ENCODE measurements at places on chromosomes 2 and 18. TPM values are rescaled to one million over a fixed set of nuclear protein-coding genes. Genes with fewer than 3 reads are reported as not detected.
A peak's percentile ranks its signal among the peaks of the same experiment; 100 is the strongest.

DNA sequence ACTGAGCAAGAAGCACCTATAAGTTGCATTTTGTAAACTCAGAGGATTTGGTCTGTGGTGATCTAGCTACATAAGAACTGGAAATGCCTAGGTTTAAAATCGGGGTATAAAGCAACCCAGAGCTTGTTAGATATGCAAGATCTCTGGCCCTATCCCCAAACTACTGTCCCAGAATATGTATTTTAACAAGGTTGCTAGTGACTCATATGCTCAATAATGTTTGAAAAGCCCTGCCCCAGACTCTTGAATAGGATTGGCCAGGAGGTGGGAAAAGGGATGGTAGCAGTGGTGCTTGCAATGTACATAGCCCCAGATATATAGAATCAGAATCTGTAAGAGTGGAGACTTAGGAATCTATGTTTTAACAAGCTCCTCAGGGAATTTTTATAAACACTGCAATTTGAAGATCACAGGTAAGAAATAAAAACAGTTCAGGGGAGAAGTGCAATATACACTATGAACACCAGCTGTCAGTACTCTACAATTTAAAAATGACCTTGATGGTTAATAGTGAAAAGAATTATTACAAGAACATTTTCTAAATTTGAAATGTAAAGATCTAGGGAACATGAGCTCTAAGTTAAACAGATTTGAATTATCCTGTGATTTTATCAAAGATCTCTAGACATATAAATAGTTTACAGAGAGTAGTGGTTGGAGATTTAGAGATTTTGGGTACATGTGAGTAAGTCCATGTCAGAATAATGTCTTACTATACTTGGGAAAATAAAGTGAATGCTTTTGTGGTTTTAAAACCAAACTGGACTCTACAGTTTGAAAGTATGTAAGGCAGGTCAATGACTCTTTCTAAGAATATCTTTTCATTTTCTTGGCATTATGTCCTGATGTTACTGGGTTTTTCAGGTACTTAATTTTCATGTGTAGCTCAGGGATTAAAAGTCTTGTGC, 7.7 kb upstream of the MMADHC start:
- H3K4me3 ChIP-seq = no peak overlapping the region
- no peak overlapping the region for H3K27ac ChIP-seq
- H3K4me1 ChIP-seq = 0 out of 2 replicates have a peak, but pooled peaks cover 7% of the 10 kb centered on the region
- DNase-seq = no peak
- H3K27me3 ChIP-seq = no peaks in the 10 kb centered on the region
- no peaks in the 10 kb centered on the region for H3K36me3 ChIP-seq

- H3K27me3 ChIP-seq = 0 out of 2 replicates have a peak, but pooled peaks cover 4% of the 10 kb centered on the region
- H3K4me3 ChIP-seq = no peak overlapping the region
- no peak overlapping the region for H3K27ac ChIP-seq
- H3K36me3 ChIP-seq = no peaks in the 10 kb centered on the region
- DNase-seq = no peak
Measured at GRCh38 chr18:78293540-78293939, 686.1 kb upstream of the SALL3 start.

DNA sequence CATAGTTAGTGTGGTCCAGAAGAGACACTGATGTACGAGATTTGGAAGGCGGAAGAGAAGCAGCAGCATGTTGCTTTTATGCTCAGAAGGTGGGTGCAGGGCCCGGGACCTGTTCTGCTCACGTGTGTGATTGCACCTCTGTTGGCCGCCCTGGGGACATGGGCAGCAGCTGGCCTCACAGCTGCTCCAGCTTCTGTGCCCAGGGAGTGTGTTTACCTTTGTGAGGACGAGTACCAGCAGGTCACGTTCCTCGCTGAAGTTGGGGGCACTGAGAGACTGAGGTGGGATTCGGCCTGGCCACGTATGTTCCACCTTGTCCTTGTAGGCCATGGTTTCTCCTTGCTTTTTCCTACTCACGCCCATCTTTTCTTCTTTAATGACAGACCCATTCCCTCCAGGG, 86.3 kb downstream of the PMAIP1 start:
- no peak for DNase-seq

DNA sequence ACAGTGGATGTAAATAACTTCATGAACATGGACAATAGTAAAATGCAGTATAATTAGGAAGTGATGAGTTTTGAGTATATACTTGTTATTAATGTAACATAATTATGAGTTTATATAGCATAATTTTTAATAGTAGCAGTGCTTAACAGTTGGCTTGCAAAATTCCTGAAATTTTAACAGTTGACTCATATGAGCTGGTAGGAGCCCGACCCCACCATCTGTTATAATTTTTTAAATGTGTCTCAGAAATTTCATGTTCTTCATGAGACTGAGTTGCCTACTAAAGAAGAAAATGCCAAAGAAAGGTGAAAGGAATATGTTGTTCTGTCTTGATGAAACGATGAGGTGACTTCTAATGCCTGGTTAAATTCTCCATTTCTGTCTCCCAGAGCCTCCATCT, 62.6 kb downstream of the ITGB1BP1 start:
- H3K27me3 ChIP-seq = no peaks in the 10 kb centered on the region
- no peaks in the 10 kb centered on the region for H3K4me1 ChIP-seq
- no peak overlapping the region for H3K4me3 ChIP-seq
- no peak for DNase-seq

DNA sequence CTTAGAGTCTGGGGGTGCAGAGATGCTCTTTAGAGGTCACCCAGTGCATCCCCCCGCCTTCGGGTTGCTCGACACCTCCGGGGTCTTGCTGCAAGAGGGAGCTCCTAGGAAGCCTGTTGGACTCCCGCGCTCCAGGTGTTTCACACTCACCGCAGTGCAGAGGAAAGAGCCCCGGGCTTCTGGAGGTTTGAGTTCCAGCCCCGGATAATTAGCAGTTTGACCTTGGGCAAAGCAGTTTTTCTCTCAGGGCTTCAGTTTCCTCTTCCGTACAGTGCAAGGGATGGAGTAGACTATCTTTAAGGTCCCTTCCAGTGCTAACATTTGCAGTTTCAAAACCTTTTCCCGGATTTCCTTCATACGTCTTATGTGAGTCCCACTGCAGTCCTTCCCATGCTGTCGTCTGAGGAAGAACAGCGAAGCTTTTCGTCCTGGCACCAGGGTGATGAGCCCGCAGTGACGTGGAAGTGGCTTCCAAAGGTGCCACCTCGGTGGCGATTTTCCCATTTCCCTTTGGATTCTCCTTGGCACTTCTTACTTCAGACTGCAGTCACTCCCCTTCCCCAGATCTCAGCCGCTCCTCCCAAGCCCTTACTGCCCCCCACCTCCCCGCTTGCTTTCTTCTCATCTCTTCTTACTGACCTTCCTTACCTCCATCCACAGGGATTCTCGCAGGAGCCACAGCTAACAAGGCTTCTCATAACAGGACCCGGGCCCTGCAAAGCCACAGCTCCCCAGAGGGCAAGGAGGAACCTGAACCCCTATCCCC, 585 bp downstream of the PNKD start:
- no peak for DNase-seq
- no peaks in the 10 kb centered on the region for H3K27me3 ChIP-seq
- peaks cover 12% of the 10 kb centered on the region for H3K36me3 ChIP-seq

- no peaks in the 10 kb centered on the region for H3K4me1 ChIP-seq
- no peak overlapping the region for H3K27ac ChIP-seq
- no peaks in the 10 kb centered on the region for H3K27me3 ChIP-seq
- no peak overlapping the region for H3K4me3 ChIP-seq
Measured at GRCh38 chr18:80147037-80147417, 38.0 kb downstream of the ADNP2 start.

DNA sequence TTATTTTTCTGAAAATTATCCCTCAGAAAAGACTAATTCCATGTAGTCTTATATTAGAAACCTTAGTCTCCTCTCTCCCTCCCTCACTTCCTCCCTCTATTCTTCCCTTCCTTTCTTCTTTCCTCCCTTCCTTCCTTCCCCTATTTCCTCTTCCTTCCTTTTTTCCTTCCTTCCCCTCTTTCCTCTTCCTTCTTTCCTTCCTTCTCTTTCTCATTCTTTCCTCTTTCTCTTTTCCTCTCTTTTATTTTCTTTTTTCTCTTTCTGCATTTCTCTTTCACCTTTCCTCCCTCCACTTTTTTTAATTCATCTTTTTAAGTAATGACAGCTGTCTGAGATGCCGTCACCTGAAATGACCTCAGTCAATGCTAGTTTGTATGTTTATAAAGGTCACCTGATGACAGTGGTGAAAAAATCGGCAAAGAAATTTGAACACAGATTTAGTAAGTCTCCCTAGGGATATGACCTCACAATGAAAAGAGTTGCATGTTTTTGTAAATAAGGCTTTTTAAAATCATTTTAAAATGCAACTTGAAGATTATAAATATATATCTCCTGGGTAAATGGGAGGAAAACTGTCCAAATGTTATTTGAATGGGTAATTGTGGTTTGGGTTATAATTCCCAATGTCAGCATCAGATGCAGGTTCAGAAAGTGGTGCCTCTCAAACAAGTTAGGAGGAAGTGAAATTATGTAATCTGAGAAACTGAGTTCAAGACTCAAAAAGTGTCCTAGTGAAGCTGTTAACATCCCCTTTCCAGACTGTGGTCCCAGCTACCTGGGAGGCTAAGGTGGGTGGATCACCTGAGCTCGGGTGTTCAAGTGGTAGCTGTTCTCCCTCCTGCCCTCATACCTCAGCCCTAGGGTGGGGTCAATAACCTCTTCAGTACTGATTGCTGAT, 90.3 kb upstream of the ST3GAL5 start:
- H3K36me3 ChIP-seq = no peaks in the 10 kb centered on the region
- DNase-seq = no peak
- peaks cover 21% of the 10 kb centered on the region for H3K4me1 ChIP-seq

GRCh38 chr2:153543635-153544071, 65.1 kb upstream of the RPRM start:
- H3K4me3 ChIP-seq = no peak overlapping the region
- no peaks in the 10 kb centered on the region for H3K4me1 ChIP-seq
- H3K27ac ChIP-seq = no peak overlapping the region
- no peaks in the 10 kb centered on the region for H3K27me3 ChIP-seq
- H3K36me3 ChIP-seq = no peaks in the 10 kb centered on the region
- DNase-seq = peak; percentile 3

DNA sequence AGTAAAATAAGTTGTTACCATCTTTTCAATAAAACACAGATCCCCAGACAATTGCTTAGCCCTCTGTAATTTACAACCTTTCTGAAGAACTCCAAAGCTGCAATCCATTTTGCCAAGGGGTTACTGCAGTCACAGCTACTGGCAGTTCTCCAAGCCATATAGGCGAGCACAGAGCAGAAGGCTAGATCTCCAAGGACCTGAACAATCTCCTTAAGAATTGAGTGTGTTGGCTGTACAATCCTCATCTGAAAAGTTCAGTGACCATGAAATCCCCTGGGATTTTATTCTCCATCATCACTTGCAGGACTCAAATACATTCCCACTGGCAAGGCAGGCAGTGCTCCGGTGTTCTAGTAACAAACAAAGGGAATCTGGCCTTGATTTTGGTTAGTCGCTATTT, 103.9 kb upstream of the LRP1B start:
- H3K36me3 ChIP-seq = no peaks in the 10 kb centered on the region
- H3K4me3 ChIP-seq = no peak overlapping the region
- no peak for DNase-seq

DNA sequence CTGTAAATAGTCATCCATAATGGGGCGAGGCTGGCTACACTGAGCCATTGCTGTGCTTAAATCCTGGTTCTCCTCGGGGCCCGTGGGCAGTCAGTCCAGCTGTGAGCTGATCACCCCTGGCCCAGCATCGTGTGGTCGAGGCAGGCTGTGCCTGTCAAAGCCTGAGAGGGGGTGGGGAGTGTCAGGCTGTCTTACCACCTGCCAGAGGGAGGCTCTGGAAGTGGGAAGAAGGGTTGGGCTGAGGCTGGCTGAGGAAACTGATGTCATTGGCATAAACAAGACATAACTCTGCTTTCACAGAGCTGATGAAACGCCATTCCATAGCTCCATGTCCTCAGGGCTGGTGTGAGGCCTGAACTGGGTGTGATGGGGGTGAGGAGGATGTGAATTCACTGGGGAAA, 49.7 kb downstream of the KLHL29 start:
- no peak overlapping the region for H3K4me3 ChIP-seq
- no peaks in the 10 kb centered on the region for H3K27me3 ChIP-seq
- 0 out of 2 replicates have a peak, but pooled peaks cover 4% of the 10 kb centered on the region for H3K36me3 ChIP-seq
- DNase-seq = peak; percentile 63
- H3K4me1 ChIP-seq = peaks cover 31% of the 10 kb centered on the region

DNA sequence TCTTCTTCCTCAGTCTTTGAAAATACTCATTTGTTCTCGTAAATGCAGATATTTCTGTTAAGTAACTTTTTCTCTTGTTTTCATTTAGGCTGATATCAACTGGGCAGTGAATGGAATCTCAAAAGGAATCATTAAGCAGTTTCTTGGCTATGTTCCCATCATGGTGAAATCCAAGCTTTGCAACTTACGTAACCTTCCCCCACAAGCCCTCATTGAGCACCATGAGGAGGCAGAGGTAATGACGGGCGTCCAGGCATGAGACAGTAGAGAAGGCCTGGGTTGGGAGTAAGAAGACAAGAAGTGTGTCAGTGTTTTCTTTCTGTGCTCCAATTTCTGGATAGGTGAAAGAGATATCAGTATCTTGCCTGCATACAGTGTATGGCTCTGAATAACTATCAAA, 5.1 kb downstream of the POLR1B start:
- no peak overlapping the region for H3K27ac ChIP-seq
- H3K27me3 ChIP-seq = no peaks in the 10 kb centered on the region
- no peaks in the 10 kb centered on the region for H3K4me1 ChIP-seq
- H3K4me3 ChIP-seq = no peak overlapping the region

Gene MERTK
- total RNA-seq = 6.7 TPM

Gene QPCT
- total RNA-seq = 3.2 TPM

Gene SERPINB11
- not detected for total RNA-seq

Gene ANKRD29
- 3.9 TPM for total RNA-seq

Gene SLC35F5
- total RNA-seq = 88.7 TPM

All from SJCRH30 (cell line).